Stimulated activated CD4-positive, alpha-beta T cell treated with anti-CD3 and anti-CD28 coated beads, TNF-alpha, amount 100 ng/mL, for 24 hours (primary cell): ENCODE measurements at places on chromosomes 1 and 21.

GRCh38 chr1:245458234-245458633 lies 303.4 kb downstream of the KIF26B start:
- no peak for DNase-seq

DNA sequence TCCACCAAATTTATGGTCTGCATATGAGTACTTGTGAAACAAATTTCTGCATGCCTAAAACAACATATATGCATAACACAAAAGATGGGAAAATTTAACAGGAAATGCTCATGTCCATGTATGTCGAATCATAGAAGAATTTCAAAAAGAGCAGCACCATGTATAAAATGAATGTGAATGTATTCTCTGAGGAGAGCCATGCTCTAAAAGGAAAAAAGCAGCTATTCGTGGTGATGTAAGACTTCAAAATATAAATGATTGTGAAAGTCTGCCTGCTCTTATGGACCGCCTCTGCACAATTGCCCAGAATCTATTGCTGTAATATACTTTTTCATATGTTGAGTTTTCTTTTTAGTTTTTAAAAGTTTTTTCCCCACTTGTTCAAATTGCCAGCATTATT lies 66.8 kb downstream of the EPB41 start:
- DNase-seq = no peak

- no peak for DNase-seq
These were observed 16.7 kb downstream of the COL8A2 start for GRCh38 chr1:36108314-36108713.

DNA sequence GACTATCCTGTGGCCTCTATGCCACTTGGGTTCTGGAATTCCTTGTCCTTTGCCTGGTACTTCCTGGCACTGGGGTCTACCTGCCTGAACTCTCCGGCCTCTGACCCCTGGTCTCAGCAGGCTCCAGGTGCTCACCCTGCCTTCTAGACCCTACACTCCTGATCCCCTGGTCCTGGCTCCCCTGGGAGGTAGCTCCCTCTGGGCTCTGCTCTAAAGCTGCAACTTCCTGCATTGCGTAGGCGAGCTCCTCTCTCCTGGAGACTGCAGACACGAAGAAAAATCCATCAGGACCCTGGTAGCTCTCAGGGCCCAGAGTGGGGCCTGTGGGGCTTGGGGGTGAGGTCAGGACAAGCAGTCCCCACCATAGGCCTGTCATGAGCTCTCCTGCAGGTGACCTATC lies 7.8 kb upstream of the PLEKHG5 start:
- no peak for DNase-seq

GRCh38 chr1:145878724-145879123 lies 6.9 kb downstream of the ANKRD35 start:
- no peak for DNase-seq

DNA sequence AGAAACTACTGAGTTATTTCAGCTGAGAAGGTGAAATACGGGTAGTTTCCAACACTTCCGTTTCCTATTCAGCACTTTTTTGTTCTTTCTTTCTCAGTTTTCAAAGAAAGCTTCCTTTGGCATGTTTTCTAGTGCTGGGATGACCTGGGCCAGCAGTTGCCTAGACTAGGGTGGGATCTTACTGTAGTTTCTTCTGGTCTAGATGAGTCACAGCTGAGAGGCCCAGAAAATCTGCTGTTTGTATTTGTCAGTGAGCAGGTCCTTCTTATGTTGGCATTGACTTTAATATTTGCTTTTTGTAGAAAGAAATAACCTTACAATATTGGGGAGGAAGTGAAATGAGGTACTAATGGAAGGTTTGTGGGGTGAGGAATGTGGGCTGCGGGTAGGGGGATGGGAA lies 22.2 kb downstream of the C1orf21 start:
- no peak for DNase-seq

DNA sequence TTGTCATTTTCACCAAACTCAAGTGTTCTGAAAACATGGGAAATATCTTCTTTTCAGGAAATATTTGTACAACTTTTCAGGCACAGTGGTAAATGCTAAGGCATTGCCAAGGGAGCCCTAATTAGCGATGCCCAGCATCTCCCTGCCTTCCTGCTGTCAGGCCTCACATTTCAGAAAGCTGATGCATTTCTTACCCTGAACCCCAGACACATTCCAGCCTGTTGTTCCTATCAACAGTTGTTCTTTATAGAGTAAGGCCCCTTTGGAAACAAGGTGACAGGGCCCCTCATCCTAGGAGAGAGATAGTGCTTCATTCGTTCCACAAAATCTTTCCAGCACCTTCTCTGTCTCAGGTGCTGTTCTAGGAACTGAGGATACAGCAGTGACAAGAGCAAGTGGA lies 135.9 kb upstream of the COA6 start:
- no peak for DNase-seq

DNA sequence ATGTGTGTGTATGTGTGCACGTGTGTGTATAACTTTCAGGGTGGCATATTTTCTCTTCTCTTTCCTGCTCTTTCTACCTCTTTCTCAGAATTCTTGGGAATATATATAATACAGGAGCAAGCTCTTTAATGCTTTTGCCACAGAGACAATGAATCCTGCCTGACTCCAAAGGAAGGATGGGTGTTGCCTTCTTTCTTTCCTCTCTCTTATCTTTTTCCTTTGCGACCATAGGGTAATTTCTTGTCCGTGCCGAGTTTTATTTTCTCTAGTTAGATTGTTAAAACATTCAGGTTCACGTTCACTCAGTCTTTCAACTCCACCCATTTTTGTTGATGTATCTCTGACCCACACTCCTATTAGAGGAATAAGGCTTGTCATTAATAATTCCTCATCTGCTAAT lies 129.0 kb upstream of the C1orf21 start:
- DNase-seq = no peak
